ENCODE measurements at places on chromosomes 3 and 15. TPM values are rescaled to one million over a fixed set of nuclear protein-coding genes. Genes with fewer than 3 reads are reported as not detected.

RTP4 gene
- 16.6 TPM for total RNA-seq

BCL2A1 gene
- total RNA-seq: not detected

LRRC34 gene
- 0.43 TPM for total RNA-seq

TMC3 gene
- not detected for total RNA-seq

AHSG gene
- total RNA-seq: not detected

EPHB3 gene
- 1.0 TPM for total RNA-seq

FBLN2 gene
- not detected for total RNA-seq

SCN10A gene
- not detected for total RNA-seq

GP9 gene
- not detected for total RNA-seq

SPINT1 gene
- total RNA-seq: not detected

ATP13A5 gene
- 0.04 TPM for total RNA-seq

GTF2E1 gene
- total RNA-seq: 22.4 TPM

REC114 gene
- not detected for total RNA-seq

ACSBG1 gene
- 1.4 TPM for total RNA-seq

NGLY1 gene
- 13.4 TPM for total RNA-seq

CD86 gene
- 0.39 TPM for total RNA-seq

GTPBP8 gene
- total RNA-seq: 28.0 TPM

TBC1D23 gene
- 20.4 TPM for total RNA-seq

PLSCR5 gene
- not detected for total RNA-seq

THOC7 gene
- 81.8 TPM for total RNA-seq

QTRT2 gene
- total RNA-seq: 18.7 TPM

All from H4 (cell line).